Upper lobe of left lung (tissue), 6 donors: ENCODE measurements at places on chromosomes 16 and 17. TPM values are rescaled to one million over a fixed set of nuclear protein-coding genes. Genes with fewer than 3 reads are reported as not detected.

Gene KCNJ12
- 2.4 TPM for total RNA-seq

Gene C17orf100
- total RNA-seq: 0.89 TPM

Gene CD300A
- total RNA-seq: 10.7 TPM

Gene TENT4B
- total RNA-seq: 19.2 TPM

DNA sequence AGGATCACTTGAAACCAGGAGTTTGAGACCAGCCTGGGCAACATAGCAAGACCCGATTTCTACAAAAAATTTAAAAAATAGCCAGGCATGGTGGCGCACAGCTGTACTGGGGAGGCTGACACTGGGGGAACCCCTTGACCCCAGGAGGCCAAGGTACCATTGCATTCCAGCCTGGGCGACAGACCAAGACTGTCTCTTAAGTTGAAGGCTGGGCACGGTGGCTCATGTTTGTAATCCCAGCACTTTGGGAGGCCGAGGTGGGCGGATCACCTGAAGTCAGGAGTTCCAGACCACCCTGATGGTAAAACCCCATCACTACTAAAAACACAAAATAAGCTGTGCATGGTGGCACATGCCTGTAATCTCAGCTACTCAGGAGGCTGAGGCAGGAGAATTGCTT, 74.9 kb downstream of the LITAF start:
- no peak for DNase-seq
- no peak overlapping the region for H3K4me3 ChIP-seq
- no peaks in the 10 kb centered on the region for H3K36me3 ChIP-seq
- no peaks in the 10 kb centered on the region for H3K4me1 ChIP-seq

GRCh38 chr16:75248536-75249380, 2.7 kb downstream of the BCAR1 start:
- peaks cover 6% of the 10 kb centered on the region for H3K27me3 ChIP-seq
- peak overlapping the region; percentile 91 for H3K27ac ChIP-seq
- H3K36me3 ChIP-seq: no peaks in the 10 kb centered on the region
- peaks cover 88% of the 10 kb centered on the region for H3K4me1 ChIP-seq

DNA sequence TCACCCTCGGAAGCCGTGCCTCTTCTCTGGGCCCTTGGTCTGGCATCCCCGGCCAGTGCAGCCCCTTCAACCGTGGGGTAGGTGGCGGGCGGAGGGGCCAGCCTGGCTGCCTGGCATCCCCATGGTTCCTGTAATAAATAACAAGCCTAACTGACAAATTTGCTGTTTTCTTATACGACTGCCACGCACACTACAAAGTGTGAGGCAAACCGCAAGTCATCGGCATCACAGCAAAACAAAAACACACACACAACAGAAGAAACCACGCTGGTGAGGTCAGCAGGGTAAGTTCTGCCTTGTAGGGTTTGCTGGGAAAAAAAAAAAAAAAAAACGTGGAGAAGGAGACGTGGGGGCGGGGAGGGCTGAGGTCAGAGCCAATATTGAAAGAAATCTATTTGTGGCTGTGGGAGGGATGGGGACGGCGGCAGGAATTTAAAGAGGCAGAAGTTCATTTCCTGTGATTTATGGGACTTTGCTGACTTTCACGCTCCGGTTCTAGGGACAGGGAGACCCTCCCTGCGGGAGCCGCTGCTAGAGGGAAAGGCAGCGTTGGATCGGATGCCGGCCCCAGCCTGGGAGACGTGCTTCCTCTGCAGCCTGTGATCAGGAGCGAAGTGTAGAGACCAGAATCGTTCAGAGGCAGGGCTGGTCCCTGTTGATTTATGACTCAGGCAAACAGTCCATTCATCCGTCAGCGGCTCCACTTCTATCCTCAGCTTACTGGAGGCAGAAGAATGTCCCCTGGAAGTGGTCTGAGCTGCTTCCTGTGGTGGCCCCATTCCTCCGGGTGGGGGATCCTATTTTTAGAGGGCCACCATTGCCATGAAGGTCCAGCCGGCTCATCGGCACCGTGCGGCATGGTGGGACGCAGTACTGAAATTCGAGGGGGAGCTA, 162.8 kb downstream of the FOXL1 start:
- peaks cover 12% of the 10 kb centered on the region for H3K4me1 ChIP-seq
- no peaks in the 10 kb centered on the region for H3K36me3 ChIP-seq
- no peak for DNase-seq
- no peak overlapping the region for H3K4me3 ChIP-seq
- no peaks in the 10 kb centered on the region for H3K27me3 ChIP-seq

DNA sequence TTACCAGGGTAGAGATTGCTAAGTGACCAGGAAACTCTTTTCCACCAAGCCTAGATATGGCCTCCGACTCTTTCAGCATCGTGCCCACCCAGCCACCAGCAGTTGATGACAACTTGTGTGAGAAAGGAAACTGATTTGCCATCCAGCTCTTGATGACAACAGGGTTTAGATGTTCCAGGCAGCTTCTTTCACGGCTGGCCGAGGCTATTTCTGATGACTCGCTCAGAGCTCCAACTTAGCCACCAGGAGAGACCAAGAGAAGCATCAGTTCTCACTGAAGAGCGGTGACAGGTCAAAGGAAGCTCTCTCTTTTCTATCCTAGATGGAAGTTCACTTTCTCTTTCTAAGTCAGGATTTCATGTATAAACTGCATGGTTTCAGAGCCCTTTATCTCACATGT, 61.2 kb downstream of the MPHOSPH6 start:
- no peaks in the 10 kb centered on the region for H3K4me1 ChIP-seq
- no peaks in the 10 kb centered on the region for H3K27me3 ChIP-seq
- no peak for DNase-seq
- H3K4me3 ChIP-seq: no peak overlapping the region
- no peak overlapping the region for H3K27ac ChIP-seq

DNA sequence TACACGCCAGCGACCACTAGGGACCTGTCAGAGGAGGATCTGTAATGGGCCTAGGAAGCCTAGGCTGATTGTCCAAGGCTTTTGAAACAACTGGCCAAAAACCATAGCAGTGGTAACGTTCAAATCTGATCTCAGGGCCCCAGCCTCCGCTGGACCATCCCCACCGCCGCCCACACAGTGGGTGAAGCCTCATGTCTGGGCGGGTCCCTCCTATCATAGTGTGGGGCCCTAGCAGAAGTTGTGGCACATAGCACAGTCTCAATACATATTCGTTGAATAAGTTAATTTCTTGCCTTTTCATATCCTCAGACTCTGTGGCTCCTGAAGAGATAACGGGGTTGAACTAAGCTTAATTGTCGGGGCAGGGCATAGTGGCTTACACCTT, 818 bp downstream of the DPH1 start:
- H3K27ac ChIP-seq: no peak overlapping the region
- H3K27me3 ChIP-seq: no peaks in the 10 kb centered on the region
- H3K4me3 ChIP-seq: peak overlapping the region; percentile 87
- H3K4me1 ChIP-seq: peaks cover 26% of the 10 kb centered on the region

DNA sequence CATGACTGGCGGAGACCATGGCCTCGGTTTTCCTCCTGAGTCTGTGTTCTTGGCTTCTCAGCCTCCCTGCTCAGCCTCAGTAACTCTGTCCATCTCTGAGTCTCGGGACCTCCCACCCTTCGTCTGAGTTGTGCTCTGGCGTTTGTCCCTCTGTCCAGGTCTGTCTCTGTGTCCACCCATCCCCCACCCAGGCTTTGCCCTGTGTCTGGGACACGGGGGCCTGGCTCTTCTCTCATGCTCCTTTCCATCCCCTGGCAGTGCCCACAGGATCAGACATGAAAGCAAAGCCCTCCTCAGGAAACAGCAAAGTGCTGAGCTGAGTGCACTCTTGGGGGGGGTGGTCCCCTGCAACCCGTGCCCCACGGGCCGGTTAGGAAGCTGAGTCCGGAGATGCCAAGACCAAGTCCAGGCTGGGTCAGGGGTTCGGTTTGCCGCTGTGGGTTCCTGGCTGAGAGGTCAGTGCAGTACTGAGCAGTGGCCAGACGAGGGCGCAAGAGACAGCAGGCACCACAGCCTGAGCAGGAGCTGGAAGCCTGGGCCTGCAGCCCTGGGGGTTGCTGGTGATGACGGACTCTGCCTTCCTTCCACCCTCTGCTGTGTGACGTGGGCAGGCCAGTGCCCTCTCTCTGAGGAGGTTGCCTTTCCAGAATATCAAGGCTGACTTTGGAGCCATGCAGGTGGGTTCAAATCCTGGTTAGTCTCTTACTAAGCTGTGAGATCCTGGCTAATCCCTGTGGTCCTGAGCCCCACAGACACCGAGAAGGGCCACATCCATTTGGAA, 2.5 kb downstream of the P2RX1 start:
- H3K27me3 ChIP-seq: no peaks in the 10 kb centered on the region
- no peak for DNase-seq
- H3K27ac ChIP-seq: peak overlapping the region; percentile 89
- no peaks in the 10 kb centered on the region for H3K36me3 ChIP-seq
- H3K4me3 ChIP-seq: no peak overlapping the region

GRCh38 chr17:896953-897661, 82.5 kb downstream of the NXN start:
- peak; percentile 42 for DNase-seq
- no peaks in the 10 kb centered on the region for H3K27me3 ChIP-seq
- no peak overlapping the region for H3K4me3 ChIP-seq
- H3K4me1 ChIP-seq: peaks cover 18% of the 10 kb centered on the region
- no peaks in the 10 kb centered on the region for H3K36me3 ChIP-seq

GRCh38 chr17:52297230-52298010, 138.9 kb upstream of the CA10 start:
- no peaks in the 10 kb centered on the region for H3K36me3 ChIP-seq
- no peaks in the 10 kb centered on the region for H3K27me3 ChIP-seq
- no peaks in the 10 kb centered on the region for H3K4me1 ChIP-seq
- no peak overlapping the region for H3K4me3 ChIP-seq
- no peak for DNase-seq
- H3K27ac ChIP-seq: no peak overlapping the region

DNA sequence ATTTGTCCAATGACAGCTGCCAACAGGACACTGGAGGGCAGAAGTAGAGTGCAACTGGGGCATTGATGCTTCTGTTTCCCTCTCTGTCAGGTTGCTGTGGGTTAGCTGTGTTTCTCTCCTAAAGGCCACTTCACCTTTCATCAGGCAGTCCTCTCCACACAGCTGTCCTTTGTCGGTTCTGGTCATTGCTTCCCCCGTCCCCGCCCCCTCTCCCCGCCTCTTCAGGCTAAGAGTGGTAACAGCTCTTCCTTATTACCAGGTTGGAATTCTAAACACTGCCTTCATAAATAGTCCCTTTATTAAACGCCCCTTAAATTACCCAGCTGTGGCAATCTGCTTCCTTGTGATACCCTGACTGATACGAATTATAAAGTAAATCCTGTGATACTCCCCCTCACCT, 31.8 kb upstream of the NSRP1 start:
- no peak overlapping the region for H3K27ac ChIP-seq
- H3K4me3 ChIP-seq: no peak overlapping the region
- no peaks in the 10 kb centered on the region for H3K36me3 ChIP-seq
- no peaks in the 10 kb centered on the region for H3K4me1 ChIP-seq
- no peak for DNase-seq

DNA sequence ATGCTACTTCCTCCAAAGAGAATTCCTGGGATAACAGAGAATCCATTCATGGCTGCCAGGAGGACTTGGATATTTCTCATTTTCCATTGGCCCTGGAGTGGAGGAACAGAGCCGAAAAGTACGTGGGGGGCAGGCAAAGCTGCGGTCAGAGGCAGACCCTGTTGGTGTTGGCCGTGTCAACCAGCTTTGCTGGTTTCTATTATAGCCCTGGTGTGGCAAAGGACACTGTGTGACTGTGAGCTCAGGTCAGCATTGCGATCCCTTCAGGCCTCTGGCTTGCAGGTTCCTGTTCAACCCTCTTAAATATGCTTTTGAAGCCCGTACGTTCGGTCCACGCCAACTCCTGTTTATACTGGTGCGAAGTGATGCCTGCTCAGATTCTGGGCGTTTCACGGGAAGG, 596.2 kb downstream of the MAF start:
- no peaks in the 10 kb centered on the region for H3K27me3 ChIP-seq
- no peaks in the 10 kb centered on the region for H3K36me3 ChIP-seq
- H3K27ac ChIP-seq: no peak overlapping the region
- DNase-seq: no peak

- H3K36me3 ChIP-seq: no peaks in the 10 kb centered on the region
- H3K27ac ChIP-seq: no peak overlapping the region
- DNase-seq: no peak
- H3K4me3 ChIP-seq: no peak overlapping the region
These were observed 138.6 kb downstream of the CDH8 start for GRCh38 chr16:61897657-61898056.

DNA sequence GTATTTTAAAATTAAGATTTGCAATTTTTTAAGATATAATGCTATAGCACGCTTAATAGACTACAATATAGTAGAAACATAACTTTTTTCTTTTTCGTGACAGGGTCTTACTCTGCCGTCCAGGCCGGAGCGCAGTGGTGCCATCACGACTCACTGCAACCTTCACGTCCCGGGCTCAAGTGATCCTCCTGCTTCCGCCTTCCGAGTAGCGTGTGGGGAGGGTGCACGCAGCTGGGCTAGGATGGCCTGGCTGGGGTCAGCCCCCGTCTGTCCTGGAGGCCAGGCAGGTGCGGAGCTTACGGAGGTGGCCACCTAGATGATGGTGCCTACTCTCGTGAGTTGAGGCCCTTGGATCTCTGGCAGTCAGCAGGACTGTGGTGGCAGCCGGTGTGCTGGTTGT, 50.1 kb downstream of the JPH3 start:
- H3K36me3 ChIP-seq: no peaks in the 10 kb centered on the region
- H3K27me3 ChIP-seq: no peaks in the 10 kb centered on the region
- no peak for DNase-seq
- H3K4me3 ChIP-seq: no peak overlapping the region

GRCh38 chr16:73020409-73020884, 27.5 kb downstream of the ZFHX3 start:
- peaks cover 50% of the 10 kb centered on the region for H3K4me1 ChIP-seq
- no peaks in the 10 kb centered on the region for H3K36me3 ChIP-seq
- peak overlapping the region; percentile 5 for H3K27ac ChIP-seq
- H3K4me3 ChIP-seq: no peak overlapping the region

DNA sequence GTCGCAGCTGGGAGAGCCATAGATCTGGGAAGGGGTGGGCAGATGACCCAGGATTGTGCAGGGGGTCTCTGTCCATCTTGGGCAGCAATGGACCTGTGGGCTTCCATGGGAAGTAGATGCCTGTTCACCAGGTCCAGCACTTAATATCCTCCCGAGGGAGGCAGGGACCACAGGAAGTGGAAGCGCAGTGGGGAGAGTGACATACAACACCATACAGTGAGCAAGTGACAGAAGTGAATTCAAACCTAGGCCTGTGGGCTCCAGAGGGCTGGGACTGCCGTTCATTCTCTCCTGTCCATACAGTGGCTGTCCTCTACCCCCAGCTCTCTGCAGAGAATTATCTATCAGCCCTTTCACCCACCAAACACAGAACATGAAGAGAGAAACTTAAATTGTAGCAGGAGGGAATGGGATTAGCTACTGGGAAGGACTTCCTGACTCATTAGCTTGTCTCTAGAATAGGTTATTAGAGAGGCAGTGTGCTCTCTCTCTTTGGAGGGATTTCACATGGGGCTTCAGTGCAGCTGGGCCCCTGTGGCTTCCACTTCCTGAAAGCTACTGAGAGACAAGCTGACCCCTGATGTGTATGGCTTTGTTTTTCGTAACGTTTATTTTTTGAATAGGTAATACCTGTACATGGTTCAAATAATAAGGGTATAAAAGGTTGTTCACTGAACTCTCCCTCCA, 13.1 kb upstream of the SEZ6 start:
- no peak overlapping the region for H3K27ac ChIP-seq
- H3K4me3 ChIP-seq: no peak overlapping the region
- peaks cover 8% of the 10 kb centered on the region for H3K4me1 ChIP-seq
- H3K36me3 ChIP-seq: no peaks in the 10 kb centered on the region
